ENCODE measurements at places on chromosomes 4 and X. TPM values are rescaled to one million over a fixed set of nuclear protein-coding genes. Genes with fewer than 3 reads are reported as not detected.

The TCEAL7 gene
- 12.1 TPM for total RNA-seq

The KCTD8 gene
- 0.06 TPM for total RNA-seq

The PGRMC2 gene
- total RNA-seq: 71.6 TPM

DNA sequence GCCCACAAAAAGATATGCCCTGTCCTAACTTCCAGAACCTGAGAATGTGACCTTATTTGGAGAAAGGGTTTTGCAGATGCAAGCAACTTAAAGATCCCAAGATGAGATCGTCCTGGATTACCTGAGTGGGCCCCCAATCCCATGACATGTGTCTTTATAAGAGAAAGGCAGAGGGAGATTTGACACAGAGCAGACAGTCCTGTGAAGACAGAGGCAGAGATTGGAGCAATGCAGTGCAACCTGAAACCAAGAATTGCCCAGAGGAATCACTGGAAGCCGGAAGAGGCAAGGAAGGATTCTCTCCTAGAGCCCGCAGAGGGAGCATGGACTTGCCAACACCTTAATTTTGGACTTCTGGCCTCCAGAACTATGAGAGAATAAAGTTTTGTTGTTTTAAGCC lies 171.5 kb downstream of the SMIM20 start:
- H3K4me3 ChIP-seq: no peak overlapping the region
- no peaks in the 10 kb centered on the region for H3K36me3 ChIP-seq

DNA sequence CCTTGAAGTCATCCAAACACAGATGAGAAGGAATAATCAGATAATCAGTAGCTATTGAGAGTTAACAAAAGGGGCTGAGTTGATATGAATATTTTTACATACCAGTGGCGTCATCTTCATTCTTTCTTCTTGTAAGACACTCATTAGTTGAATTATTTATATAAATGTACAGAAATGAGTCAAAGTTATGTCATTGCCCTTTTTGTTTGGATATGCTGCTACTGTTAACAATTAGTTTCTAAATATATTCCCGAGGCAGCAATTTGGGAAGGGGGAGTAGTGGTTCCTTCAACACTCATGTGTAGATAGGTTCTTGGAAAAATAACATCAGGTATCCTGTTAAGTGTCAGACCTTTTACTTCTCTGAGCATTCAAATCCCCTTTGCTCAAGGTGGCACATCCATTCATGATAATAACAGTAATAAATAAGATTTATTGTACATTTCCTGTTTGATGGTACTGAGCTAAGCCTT lies 436.6 kb downstream of the SPRY1 start:
- no peaks in the 10 kb centered on the region for H3K4me1 ChIP-seq

- no peak overlapping the region for H3K4me3 ChIP-seq
- H3K4me1 ChIP-seq: no peaks in the 10 kb centered on the region
- H3K27ac ChIP-seq: no peak overlapping the region
- no peaks in the 10 kb centered on the region for H3K36me3 ChIP-seq
- H3K27me3 ChIP-seq: no peaks in the 10 kb centered on the region
Measured at GRCh38 chrX:127259742-127260141, 440.2 kb downstream of the PRR32 start.

DNA sequence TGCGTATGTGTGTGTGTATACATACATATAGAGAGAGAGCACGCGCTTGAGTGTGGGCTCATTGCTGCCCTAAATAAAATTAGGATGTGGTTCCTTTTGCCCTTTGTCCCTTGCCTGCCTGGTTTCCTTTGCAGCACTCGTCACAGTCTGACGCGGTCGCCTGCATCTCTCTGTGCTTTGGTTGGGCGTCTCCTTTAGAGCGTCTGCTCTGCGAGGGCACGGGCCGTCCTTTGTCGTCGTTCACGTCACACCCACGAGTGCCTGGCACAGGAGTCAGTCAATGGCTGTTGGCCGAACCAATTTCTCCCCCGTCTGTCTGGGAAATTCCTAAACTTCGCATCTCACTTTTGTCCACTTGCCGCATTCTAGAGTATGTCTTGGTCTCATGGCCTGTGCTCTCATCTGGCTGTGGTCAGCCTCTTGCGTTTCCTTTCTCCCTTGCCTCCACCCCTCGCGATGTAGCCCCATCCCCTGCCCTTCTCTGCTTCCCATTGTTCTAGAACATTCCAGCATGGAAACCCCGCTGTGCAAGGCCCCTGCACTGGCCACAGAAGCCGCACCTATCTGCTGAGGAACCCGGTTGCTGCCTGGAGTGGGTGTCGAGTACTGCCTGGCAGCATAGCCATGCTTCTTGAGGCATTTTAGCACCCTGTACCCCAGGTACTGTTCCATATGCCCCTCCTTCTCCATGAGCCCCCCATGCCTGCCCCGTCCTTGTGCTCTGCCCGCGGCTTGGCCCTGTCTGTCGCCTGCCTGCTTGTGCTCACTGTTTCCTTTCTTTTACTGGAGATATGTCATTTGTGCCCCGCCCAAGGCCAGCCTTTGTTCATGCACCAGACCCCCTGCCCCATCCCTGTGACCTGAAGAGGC lies 8.0 kb downstream of the MAEA start:
- H3K4me1 ChIP-seq: peaks cover 13% of the 10 kb centered on the region
- H3K27ac ChIP-seq: no peak overlapping the region
- no peak overlapping the region for H3K4me3 ChIP-seq
- DNase-seq: no peak
- peaks cover 41% of the 10 kb centered on the region for H3K36me3 ChIP-seq

DNA sequence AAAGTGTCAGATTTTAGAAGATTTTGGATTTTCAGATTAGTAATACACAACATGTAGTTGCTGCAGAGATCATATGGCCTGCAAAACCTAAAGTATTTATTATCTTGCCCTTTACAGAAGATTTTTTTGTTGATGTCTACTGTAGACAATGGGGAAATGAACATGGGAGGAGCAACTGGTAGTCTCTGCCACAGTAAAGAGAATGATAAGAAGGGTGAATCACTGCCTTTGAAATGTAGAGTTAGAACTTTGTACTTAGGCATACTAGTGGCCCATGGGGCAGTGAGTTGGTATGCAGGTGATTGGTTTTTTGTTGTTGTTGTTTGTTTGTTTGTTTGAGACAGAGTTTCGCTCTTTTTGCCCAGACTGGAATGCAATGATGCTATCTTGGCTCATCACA lies 50.1 kb downstream of the GAB1 start:
- H3K36me3 ChIP-seq: no peaks in the 10 kb centered on the region
- peaks cover 74% of the 10 kb centered on the region for H3K4me1 ChIP-seq
- H3K27ac ChIP-seq: peak overlapping the region; percentile 63
- H3K27me3 ChIP-seq: no peaks in the 10 kb centered on the region
- no peak for DNase-seq

GRCh38 chr4:1209821-1210220 lies 37.4 kb upstream of the SPON2 start:
- peaks cover 28% of the 10 kb centered on the region for H3K4me1 ChIP-seq
- no peak overlapping the region for H3K4me3 ChIP-seq
- no peaks in the 10 kb centered on the region for H3K27me3 ChIP-seq
- H3K36me3 ChIP-seq: peaks cover 6% of the 10 kb centered on the region
- H3K27ac ChIP-seq: peak overlapping the region; percentile 88

DNA sequence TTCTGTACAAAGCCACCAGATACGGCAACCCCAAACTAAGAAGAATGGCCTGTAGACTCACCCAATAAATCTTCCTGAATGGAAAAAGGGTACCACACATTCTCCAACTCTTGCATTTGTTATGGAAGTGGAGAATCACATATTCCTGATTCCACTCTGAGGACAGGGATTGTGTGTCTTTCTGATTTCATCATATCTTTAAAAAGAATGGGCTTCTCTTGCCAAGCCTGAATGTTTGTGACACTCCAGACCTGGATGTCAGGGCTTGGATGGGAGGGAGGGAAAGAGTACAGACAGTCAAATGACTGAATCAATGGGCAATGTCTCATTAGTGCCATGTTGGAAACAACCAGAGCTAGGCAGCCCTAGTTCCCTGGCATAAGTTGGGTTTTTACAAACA lies 77.4 kb downstream of the PLAC1 start:
- no peak overlapping the region for H3K27ac ChIP-seq
- no peaks in the 10 kb centered on the region for H3K27me3 ChIP-seq
- no peak overlapping the region for H3K4me3 ChIP-seq
- no peak for DNase-seq
